Stimulated activated CD4-positive, alpha-beta T cell treated with anti-CD3 and anti-CD28 coated beads, Interleukin-1b, Interleukin-23, amount 100 ng/mL, for 1 hour (primary cell): ENCODE measurements at places on chromosomes 2 and 18.
A peak's percentile ranks its signal among the peaks of the same experiment; 100 is the strongest.

GRCh38 chr2:40487602-40488001 lies 35.7 kb upstream of the SLC8A1 start:
- DNase-seq = no peak

- DNase-seq = peak; percentile 64
Observed at GRCh38 chr18:48928787-48929186, 22.0 kb downstream of the SMAD7 start.

DNA sequence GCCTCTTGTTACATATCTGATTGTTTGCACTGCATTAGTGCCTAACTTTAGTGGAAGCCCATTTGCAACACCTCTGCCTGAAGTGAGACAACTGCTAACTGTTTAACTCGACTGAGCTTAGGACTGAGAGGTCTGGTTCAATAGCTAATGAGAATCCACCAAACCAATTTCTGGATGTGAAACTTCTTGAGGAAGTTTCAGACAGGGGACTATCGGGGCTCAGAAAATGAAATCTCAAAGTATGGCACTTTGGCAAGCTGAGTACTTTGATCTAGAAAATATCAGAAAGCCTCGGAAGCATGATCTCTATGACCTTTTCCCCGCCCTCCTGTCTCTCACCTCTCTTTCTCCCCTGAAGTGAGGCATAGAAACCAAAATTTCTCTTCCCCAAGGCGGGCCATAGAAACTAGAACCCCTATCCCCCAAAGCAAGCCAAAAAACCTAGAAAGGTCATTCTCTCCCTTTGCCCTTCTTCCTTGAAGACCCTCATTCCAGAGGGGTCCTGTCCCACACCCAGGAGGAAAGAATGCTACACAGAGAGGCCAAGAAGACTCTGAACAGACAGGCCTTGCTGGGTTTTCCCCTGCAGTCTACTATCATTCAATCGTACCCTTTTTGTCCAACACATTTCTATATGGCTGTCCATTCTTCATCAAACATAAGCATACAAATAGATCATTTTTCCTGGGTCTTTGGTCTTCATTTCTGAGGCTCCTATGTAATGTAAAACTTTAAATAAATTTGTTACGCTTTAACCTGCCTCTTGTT lies 69.6 kb upstream of the CREB1 start:
- DNase-seq = no peak

DNA sequence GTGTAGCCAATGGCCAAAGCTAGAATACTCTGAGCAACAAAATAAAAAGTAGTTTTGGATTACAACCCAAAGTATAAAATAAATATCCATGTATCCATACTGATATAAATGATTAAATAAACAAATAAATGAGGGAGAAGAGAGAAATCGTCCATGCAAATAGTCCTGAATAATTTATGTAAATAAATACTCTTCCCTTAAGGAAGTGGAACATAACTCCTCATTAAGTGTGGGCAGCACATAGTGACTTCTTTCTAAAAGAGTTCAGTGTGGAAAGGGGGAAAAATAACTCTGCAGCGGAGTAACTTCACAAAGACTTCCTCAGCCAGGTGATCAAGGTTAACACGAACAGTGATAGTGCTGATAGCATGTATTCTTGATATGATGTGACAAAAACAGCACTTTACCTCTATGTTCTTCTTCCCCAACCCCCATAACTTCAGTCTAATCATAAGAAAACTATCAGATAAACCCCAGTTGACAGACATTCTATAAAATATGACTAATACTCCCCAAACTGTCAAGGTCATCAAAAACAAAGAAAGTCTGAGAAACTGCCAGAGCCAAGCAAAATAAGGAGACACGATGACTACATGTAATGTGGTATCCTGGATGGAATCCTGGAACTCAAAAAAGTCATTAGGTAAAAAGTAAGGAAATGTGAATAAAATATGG lies 30.7 kb downstream of the METTL8 start:
- no peak for DNase-seq

DNA sequence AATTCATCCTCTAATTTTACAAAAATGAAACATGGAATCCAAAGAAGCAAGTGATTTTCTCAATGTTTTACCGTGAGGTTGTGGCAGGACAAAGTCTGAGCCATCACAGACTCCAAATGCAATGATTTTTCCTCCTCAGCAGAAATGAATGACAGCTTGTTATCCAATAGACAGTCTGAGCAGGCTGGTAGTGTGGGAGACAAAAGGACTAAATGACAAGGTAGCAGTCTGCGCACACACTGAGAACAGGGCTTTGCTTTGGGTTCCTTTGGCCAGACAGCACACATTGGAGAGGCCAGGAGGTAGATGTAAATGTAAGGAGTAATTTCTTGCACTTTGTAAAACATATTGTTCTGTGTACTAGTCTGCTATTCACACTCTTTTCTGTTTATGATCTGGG lies 50.3 kb upstream of the RGPD4 start:
- no peak for DNase-seq

- no peak for DNase-seq
Observed at GRCh38 chr2:119295688-119296375, 70.8 kb downstream of the C2orf76 start.

GRCh38 chr18:66582211-66582610 lies 21.7 kb downstream of the CDH19 start:
- no peak for DNase-seq

GRCh38 chr2:173963323-173963816 lies 1.8 kb downstream of the SP3 start:
- DNase-seq = no peak

- no peak for DNase-seq
Observed at GRCh38 chr2:220034426-220035130, 407.1 kb downstream of the SLC4A3 start.

DNA sequence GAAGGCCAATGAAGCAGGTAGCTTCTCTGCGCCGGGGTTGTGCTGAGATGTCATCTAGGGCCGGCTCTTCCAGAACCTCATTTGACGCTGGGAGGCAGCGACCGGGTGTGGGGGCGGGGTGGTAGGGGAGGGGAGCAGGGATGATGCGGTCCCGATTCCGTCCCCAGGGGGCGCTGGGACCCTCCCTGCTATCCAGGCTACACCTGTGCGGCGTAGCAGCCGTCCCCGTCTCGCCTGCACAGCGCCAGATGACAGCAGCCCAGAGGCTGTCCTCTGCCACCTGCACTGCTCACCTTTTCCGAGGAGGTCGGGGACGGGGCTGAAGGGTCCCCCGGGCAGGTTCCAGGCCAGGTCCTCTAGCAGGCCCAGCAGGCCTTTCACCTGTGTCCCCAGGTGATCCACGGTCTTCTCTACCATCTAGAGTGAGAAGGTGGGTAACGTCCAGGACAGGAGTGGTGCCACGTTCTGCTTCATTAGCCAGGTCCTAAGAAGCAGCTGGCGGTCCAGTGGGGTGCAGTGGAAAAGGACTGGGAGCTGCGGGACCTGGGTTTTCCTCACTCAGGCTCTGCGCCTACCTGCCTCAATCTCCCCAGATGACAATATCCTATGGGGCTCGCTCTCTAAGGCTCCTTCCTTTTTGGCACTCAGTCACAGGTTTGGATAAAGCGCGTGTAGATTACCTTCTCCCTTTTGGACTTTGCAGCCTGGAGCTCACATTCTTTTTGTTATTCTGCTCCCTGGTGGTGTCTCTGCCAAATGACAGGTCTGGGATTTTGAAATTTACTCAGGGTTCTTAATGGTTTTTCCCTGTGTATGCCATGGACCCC lies 56.0 kb upstream of the RAB6C start:
- DNase-seq = no peak

- no peak for DNase-seq
Observed at GRCh38 chr2:235518322-235519090, 24.7 kb downstream of the AGAP1 start.

DNA sequence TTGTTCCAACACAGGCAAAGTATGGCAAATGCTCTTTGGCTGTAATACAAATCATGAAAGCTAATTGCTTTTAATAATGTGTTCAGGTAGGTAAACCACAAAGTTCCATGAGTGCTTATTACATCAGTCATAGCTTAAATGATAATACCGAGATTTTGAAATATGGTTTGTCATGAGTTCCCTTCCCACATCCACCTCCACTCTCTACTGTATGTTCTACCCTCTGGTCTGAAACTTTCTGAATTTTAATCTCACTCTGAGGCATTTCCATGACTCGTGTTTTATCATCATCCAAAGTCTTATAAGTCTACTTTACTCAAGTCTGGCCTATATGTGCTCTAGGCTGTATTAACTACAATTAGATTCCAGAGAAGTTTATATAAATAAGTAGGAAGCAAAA lies 354.8 kb downstream of the AKAIN1 start:
- no peak for DNase-seq

- no peak for DNase-seq
Observed at GRCh38 chr2:104976603-104977120, 61.2 kb upstream of the MRPS9 start.

DNA sequence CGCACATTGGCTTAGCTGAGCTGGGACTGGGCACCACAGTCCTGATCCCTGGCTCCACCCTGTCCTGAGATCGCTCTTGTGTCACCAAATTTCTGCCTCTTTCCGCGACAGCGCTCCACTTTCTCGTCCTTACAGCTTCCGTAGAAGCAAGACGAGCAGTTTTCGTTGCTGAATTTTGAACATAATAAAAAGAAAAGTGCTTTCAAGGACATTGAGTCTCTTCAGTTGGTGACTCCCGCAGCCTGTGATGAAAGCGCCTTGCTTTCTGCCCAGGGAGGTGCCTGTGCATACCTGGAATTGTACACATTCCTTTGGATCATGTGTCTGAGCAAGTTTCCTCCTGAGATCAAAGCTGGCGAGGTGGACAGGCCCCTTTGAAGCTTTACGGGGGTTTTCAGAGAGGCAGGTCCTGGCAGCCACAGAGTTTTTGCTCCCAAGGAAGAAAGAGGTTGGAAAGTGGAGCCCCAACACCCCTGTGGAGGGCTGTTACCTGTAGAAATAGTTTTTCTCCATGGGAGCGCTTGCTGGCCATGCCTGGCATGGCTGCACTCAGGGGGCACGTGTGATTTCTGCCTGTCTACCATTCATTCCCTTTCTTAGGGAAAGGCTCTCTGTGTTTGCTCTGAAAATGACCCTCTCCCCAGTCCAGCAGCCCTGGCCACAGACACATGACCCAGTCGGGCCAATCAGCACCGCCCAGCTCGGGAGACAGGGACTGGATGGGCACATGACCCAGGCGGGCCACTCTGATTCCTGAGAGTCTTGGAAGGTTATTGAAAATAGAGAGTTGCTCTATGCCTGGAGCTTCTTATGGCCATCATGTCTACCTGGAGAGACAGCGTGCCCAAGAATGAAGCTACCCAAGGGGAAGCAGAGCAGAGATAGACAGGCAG lies 115.6 kb upstream of the OTOS start:
- DNase-seq = no peak

GRCh38 chr2:240952496-240953246 lies 45.7 kb upstream of the SNED1 start:
- no peak for DNase-seq

DNA sequence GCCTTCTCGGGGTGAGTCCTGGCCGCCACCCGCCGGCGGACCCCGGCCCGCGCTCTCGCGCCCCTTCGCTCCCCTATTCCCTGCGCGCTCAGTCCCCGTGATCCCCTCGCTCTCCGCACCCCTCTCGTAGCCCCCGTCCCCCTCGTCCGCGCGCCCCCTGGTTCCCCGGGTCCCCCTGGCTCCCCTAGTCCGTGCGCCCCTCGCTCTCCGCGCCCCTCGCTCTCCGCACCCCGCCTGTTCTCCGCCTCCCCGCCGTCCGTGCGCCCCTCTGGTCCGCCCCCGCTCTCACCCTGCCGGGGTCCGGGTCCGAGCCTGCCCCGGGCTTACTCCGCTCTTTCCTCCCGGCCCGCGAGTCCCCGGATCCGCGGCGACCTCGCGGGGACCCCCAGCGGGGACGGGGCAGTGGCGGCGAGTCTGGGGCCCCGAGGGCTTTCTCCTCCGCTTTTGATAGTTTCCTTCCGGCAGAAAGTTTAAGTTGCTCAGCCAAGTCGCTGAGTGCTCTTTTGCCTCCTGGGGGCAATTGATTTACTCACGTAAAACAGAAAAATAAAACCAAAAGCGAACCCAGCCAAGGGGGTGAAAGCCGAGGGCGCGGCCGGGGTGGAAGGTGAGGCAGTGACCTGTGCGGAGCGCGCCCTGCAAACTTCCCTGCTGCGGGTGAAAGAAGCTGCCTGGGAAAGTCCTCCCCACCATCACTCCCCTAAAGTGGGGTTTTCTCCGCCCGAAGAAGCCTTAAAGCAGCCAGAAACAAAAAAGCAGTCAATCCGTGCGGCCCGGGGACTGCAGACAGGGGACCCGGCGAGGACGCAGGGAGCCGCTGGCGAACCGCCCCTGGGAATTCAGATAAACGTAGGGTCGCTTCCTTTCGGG lies 568 bp downstream of the RAB31 start:
- no peak for DNase-seq

DNA sequence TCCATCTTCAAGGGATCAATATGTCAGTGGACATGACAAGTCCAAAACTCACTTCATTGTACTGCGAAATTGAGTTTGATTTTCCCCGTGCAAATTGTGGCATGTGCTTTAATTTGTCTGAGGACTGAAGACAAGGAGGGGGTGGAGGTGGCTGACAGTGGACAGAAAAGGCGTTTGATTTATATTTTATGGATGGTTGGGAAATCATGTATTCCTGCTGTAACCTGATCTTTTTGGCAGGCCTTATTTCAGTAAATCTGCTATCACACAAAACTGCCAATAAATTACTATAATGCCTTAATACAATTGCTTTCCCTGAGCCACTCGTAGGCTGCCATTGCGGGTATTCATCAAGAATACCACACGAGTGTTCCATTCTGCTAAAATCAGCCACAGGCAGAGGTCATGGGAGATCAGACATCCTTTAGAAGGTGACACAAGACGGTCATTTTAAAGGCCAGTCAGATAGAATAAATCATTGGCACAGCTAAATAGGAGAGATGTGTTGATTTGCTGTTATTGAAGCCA lies 720.5 kb downstream of the MBD2 start:
- DNase-seq = no peak

DNA sequence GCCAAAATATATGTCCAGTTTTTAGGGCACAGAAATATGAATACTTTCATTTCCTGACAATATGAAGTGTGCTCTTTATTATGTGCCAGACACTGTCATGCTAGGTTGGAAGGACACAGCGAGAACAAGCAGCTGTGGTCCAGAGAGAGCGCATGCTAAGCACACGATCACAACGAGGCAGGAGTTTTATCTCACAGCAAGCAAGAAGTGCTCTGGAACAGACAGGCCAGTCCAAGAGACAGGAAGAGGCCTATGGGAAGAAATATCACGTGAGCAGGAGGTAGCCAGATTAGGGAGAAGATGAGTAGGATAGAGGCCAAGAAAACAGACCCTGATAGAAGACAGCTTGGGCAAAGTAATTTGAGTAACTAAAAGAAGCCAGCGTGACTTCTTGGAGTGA lies 135.5 kb upstream of the CAB39 start:
- DNase-seq = no peak

DNA sequence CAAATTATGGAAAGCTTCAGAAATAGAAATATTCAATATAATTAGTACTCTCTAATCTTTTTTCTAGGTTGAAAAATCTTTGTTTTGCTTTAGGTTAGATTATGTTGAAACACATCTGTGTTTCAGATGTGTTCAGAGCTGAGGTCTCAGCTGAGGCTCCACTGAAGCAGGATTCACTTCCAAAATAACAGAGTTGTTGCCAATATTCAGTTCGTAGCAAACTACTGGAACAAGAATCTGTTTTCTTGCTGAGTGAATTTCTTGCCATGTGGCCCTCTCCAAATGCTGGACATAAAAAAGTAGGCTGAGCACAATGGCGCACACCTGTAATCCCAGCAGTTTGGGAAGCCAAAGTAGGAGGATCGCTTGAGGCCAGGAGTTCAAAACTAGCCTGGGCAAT lies 8.7 kb downstream of the PHOSPHO2 start:
- no peak for DNase-seq

GRCh38 chr18:56458770-56459712 lies 179.4 kb downstream of the TXNL1 start:
- no peak for DNase-seq
